ENCODE measurements at places on chromosomes 1 and 21.
A peak's percentile ranks its signal among the peaks of the same experiment; 100 is the strongest.

DNA sequence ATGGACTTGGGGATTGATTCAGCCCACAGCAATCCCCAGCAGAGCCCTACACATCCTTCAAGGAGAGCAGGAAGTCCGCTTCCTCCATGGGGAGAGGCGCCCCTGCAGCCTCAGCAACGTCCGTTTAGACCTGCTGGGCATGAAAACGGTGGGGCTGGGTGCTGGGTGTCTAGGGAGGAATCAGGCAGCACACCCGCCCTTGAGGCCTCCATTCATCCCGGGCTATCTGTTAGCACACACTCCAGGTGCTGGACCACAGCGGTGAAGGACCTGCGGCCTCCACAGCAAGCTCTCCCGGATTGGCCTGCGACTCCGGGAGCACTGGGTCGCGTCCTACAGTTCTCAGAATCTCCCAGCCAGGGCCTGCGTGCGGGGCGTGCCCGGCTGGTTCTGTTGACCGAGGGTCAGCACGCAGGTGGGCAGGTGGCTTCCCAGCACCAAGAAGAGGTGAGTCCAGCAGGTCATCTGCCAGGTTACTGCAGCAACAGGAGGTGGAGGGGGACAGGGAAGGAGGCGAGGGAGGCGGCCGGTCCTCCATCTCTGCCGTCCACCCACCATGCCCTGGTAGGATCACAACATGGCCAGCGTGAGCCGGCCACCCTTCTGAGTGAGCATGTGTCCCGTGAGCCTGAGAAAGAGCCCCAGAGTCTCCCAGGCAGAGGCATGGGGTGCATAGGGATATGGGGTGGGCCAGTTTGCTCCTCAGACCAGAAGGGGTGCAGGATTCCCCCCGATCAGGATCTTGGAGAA is 96.6 kb downstream of the RIPK4 start:
- H3K4me3 ChIP-seq: no peak overlapping the region
- H3K36me3 ChIP-seq: no peaks in the 10 kb centered on the region
- DNase-seq: no peak
- no peaks in the 10 kb centered on the region for H3K27me3 ChIP-seq

GRCh38 chr1:174005032-174005431 is 17.1 kb downstream of the RC3H1 start:
- no peaks in the 10 kb centered on the region for H3K27me3 ChIP-seq
- no peaks in the 10 kb centered on the region for H3K4me1 ChIP-seq
- H3K36me3 ChIP-seq: no peaks in the 10 kb centered on the region
- no peak for DNase-seq

DNA sequence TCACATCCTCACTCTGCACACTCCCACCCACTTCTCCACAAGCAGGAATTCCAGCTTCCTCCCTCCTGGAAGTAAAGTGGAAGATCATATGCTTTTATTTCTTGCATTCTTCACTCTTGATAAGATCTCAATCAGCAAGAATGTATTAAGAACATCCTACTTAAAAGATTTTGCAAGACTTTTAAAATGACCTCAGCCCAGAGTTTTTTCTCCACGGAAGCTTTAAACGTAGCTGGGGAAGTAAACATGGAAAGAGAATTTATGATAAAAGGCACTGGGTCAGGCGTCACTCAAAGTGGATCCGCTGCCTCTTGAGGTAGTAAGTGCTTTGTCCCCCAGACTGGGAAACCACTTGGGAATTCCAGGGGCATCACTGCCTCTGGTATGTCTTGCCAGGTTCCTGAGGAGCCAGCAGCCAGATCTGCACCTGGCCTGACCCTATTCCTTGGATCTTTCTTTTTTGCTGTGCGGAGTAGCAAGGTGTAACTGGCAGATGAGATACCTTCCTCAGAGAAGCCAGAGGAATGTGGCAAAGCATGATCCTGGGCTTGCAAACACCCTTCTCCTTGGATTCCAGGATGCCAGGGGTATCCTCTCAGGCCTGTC is 33.9 kb downstream of the CDK18 start:
- no peak overlapping the region for H3K27ac ChIP-seq
- H3K4me3 ChIP-seq: no peak overlapping the region
- peak; percentile 1 for DNase-seq
- no peaks in the 10 kb centered on the region for H3K27me3 ChIP-seq
- H3K4me1 ChIP-seq: peaks cover 16% of the 10 kb centered on the region

GRCh38 chr21:34881839-34882371 is 167.2 kb downstream of the RUNX1 start:
- H3K4me1 ChIP-seq: peaks cover 12% of the 10 kb centered on the region
- H3K36me3 ChIP-seq: no peaks in the 10 kb centered on the region
- peaks cover 35% of the 10 kb centered on the region for H3K27me3 ChIP-seq

- no peaks in the 10 kb centered on the region for H3K4me1 ChIP-seq
- no peak overlapping the region for H3K27ac ChIP-seq
- no peak for DNase-seq
These were observed 1117.5 kb downstream of the NCAM2 start for GRCh38 chr21:22115746-22116145.

GRCh38 chr1:231827337-231828105 is 200.9 kb downstream of the DISC1 start:
- no peak overlapping the region for H3K27ac ChIP-seq
- H3K36me3 ChIP-seq: no peaks in the 10 kb centered on the region
- no peaks in the 10 kb centered on the region for H3K4me1 ChIP-seq
- DNase-seq: no peak
- H3K4me3 ChIP-seq: no peak overlapping the region

- H3K27ac ChIP-seq: no peak overlapping the region
- H3K4me3 ChIP-seq: no peak overlapping the region
These were observed 10.3 kb downstream of the DONSON start for GRCh38 chr21:33578214-33578613.

- DNase-seq: no peak
- H3K4me1 ChIP-seq: peaks cover 18% of the 10 kb centered on the region
- H3K4me3 ChIP-seq: no peak overlapping the region
- no peaks in the 10 kb centered on the region for H3K27me3 ChIP-seq
These were observed 208.3 kb upstream of the C1orf174 start for GRCh38 chr1:4108331-4108730.

All from spinal cord (tissue), 10 donors.